T-cell (primary cell): ENCODE measurements at places on chromosomes 7 and 10.

DNA sequence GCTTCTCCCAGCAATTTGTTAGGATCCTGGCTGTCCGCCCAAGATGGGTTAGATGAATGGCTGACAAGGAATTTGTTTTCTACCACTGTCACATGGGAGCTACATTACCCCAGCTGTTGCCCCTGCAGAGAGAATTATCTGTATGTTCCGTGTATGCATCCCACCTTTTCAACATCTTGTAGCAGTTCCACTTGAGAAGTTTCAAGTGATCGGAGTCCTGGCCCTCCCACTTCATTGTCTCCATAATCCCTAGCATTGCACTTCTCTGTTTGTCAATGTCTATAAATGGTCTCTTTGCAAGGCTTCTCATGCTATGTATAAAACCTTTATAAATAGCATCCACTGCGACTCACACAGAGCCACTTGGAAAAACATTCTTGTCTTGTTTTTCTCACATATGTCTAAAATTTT lies 972.5 kb downstream of the CNTNAP2 start:
- no peak for DNase-seq

DNA sequence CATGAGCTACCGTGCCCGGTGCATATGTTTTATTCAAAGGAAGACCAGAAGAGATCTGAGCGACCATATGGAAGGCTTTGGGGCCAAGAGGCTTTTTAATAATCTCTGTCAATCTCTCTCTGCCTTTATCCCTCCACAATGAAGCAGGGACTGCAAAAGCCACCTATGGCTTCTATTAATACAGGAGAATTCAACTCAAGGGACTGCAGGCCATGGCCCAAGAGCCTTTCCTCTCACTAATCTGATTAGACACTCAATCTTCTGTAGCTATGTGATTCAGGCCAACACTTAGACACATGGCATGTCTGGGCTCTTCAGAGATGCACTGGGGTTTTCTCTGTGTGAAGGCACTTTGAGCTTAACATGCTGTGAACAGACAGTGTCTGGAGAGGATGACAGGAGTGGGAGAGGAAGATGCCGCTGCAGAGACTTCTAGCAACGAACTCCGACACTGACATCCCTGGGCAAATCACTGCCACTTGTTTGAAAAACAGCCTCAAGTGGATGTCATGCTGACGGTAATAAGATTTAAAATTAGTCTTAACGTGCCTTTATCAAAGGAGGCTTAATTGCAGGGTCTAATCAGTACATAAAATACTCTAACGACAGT lies 114.4 kb upstream of the AOAH start:
- no peak for DNase-seq

GRCh38 chr10:76558996-76559891 lies 1078.4 kb downstream of the KCNMA1 start:
- no peak for DNase-seq

- no peak for DNase-seq
Measured at GRCh38 chr10:44976352-44977198, 2.0 kb downstream of the DEPP1 start.

DNA sequence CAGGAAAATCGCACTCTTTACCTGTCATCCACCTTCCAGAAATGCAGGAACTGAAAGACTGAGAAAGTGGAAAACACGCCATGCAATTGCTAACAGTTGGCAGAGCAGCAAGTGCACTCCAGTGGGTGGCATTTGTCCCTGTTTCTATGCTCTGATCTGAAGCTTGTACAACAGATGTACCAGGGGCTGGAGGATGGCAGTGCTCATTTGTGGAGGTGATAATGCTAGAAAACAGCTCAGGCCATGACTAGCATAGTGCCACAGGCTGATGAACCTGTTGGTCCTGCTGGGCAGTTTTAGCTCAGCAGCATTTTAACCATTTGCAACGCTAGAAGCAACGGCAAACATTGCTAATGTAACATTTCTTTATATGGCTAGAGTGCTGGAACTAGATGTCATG lies 199.9 kb upstream of the NRP1 start:
- no peak for DNase-seq

GRCh38 chr7:91263384-91264045 lies 718 bp upstream of the FZD1 start:
- no peak for DNase-seq

DNA sequence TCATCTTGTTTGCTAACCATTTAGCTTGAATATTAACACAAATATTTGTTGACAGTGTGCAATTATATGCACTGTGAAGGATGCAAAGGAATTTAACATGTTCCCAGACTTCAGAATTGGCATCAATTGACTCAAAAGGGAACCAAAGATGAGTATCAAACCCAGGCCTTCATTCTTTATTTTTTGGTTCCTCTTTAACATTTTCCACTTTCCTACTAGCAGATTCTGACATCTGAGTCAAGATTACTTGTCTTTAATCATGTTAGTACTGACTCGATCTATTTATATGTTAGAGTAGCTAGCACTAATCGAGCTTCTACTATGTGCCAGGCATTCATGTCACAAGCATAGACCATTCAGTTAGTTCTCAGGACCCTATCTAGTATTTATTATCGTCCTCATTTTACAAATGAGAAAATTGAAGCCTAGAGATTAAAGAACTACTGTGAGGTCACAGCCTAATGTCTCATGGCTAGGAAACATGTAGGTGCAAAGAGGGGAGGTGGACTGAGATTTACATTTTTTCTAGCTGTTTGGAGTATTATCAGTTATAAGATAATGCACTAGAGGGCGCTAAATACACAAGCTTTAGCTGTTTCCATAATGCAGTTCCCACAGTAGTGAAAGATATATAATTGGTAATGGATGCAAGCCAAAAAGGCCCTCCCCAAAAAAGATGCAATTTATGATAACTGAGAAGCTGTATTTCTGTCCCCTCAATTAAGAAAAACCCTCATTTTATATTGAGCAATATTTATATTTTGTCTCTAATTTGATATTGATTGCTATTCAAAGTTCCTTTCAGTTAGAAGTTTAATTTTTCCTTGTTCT lies 32.9 kb upstream of the KMT2E start:
- no peak for DNase-seq

DNA sequence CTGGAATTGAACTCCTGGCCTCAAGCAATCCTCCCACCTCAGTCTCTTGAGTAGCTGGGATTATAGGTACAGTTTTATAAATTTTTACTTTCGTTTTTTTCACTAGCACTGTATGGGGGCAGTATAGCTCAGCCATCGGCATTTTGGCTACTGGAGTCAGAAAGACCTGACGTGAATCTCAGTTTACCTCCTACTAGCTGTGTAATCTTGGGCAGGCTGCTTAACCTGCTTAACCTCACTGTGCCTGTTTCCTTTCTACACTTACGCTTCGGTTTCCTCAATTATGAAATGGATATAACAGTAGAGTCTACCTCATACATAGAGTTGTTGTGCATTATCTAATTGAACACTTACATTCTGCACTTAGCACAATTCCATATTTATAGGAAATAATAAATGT lies 16.7 kb downstream of the STN1 start:
- no peak for DNase-seq

- DNase-seq, result no peak
Measured at GRCh38 chr7:325051-325798, 35.3 kb downstream of the FOXL3 start.

GRCh38 chr7:72099784-72100183 lies 312.4 kb downstream of the CALN1 start:
- no peak for DNase-seq

GRCh38 chr10:43700306-43700705 lies 51.6 kb upstream of the ZNF32 start:
- DNase-seq, result no peak

GRCh38 chr10:94103801-94104221 lies 110.1 kb downstream of the PLCE1 start:
- DNase-seq, result no peak

- DNase-seq, result no peak
Measured at GRCh38 chr7:125878988-125879387, 949.4 kb upstream of the POT1 start.

DNA sequence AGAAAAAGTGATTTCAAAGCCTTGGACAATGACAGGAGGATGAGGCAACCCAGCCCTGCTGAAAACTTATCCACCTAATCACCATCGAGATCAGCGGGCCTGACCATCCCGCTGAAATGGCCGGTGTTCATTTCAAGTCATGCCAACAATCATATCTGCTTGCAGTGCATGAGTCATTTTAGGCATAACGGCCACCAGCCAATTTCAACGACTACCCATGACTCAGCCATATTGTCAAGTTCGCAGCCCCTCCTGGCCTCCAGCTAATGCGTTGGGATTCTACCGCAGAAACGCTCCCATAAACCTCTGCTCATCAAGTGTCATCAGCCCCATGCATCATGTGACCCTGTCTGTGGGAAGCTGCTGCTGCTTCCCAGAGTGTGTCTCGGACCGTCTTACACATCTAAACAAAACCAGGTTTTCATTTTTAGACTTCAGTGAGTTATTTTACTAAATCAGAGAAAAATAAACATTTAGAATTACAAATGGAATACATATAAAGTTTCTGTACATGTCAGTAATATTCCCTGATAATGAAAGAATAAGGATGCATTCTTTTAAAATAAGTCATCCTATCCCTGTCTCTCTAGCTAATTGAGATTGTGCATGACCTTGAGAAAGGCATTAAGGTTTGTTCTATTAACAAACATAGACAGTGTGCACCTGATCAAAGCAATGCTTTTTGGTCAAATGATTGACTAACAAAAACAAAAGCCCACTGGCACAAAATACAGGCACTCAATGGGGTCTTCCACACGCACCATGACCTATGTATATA lies 188.9 kb downstream of the ADAM12 start:
- no peak for DNase-seq

- DNase-seq, result no peak
Measured at GRCh38 chr7:88121335-88121734, 98.5 kb downstream of the SRI start.

DNA sequence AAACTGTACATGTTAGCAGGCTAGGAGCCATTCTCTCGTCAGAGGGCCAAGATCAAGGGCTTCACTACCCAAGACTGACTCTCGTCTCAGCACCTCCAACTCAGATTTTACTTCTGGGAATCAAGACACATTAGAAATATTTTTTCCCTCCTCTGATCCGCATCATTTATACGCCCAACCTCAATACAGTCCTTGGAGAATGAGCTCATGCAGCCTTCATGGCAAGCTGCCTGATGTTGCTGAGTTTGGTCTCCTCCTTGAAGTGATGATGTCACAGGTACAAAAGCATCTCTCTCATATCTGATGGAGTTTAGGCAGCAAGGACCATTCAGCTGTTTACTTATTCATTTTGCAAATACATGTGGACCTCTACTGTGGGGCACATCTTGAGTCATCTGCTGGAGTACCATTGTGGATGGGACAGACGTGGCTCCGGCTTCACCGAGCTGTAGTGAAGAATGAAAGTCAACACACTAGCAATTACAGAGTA lies 114.0 kb downstream of the BMPER start:
- no peak for DNase-seq

DNA sequence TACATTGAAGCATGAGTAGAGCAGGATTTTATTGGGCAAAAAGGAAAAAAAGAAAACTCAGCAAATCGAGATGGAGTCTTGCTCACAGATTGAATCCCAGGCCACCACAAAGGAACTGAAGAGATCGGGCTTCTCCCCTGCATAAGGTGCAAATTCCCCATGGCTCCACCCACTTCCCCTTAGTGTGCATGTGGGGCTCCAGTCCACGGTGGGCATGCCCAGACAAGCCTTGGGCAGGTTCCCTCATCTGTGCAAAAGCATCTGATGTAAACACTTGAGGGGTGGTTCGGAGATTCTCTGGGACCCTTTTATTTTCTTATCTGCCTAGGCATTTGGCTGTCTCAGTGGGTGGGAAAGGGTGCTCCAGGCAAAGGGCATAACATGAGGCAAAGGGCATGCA lies 150.7 kb downstream of the CFTR start:
- DNase-seq, result no peak
